ENCODE measurements at places on chromosomes 2 and 18.
A peak's percentile ranks its signal among the peaks of the same experiment; 100 is the strongest.

DNA sequence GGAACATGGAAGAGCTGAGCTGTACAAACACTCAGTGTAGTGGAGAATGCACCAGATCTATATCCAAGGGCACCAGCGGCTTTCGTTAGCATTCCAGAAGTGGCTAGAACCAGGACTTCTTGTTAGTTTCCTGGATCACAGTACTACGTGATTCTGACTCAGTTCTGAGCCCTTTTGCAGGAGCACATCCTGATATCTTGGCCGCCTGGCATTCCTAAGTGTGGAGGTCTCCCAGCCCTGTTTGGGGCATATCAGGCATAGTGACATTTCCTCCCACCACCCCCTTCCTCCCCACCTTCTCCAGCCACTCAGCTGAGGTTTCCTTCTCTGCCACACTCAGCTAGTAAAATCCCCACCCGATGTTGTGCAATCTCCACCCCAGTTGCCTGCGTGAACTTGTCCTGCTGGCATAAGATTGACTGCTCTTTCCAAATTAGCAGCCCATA, 63.4 kb downstream of the BMP10 start:
- no peak for DNase-seq

DNA sequence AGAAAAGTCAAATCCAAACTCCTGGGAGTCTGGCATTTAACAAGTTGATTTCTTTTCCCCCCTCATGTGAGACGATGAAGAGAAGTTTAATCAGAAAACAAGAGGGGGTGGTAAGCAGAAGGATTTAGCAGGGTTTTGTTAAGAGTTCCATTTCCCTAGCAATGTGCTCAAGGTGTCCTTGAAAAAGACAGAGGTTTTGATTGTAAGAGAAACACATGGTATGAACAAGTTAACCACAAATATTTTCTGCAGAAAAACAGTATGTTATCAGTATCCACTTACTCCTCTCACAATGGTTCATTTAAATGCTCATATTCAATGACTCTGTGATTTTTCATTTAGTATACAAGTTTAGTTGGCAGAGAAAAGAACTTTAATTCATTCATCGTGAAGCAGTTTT, 26.8 kb downstream of the LAMA1 start:
- no peak for DNase-seq

- DNase-seq, result no peak
Observed at GRCh38 chr2:205744074-205744591, 61.8 kb downstream of the NRP2 start.

DNA sequence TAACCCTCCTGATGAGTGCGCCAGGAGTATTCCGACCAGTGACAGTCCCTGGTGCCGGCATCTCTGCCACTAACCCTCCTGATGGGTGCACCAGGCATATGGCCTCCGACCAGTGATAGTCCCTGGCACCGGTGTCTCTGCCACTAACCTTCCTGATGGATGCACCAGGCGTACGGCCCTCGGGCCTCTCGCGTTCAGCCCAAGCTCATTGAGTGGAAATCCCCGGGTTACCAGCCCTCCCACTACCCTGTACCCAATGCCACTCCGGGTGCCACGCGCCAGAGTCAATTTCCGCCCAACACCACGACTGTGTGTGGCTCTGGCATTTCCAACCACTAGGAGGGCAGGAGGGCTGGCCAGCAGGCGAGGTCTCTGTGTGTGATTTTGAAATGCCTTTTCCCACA, 11.7 kb upstream of the GPC1 start:
- no peak for DNase-seq

DNA sequence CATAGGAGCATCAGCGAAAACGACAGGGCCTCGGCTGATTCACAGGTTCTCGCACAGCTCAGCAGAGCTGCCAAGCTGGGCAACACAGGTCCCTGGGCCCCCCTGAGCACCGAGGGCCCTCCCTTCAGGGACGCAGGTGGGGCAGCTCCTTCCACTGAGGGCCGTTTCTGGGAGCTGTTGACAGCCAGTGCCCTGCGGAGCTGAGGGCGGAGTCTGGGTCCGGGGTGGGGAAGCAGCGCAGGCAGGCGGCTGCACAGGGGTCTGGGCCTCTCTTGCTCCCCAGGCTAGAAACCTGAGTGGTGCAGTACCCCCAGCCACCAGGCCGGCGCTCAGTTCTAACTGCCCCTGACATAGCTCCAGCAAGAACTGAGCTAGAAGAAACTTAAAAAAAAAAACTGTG, 65.7 kb downstream of the PXDN start:
- no peak for DNase-seq

DNA sequence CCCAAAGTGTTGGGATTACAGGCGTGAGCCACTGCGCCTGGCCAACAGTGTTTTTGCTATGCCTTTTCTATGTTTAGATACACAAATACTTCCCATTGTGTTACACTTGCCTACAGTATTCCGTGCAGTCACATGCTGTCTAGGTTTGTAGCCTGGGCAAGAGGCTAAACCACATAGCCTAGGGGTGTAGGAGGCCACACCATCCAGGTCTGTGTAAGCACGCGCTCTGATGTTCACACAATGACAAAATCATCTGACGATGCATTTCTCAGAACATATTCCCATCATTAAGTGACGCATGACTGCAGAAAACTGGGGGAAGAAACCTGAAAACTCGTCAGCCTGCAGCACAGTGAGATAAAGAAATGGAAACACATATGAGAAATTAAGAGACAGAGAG, 46.1 kb upstream of the TWIST2 start:
- no peak for DNase-seq

DNA sequence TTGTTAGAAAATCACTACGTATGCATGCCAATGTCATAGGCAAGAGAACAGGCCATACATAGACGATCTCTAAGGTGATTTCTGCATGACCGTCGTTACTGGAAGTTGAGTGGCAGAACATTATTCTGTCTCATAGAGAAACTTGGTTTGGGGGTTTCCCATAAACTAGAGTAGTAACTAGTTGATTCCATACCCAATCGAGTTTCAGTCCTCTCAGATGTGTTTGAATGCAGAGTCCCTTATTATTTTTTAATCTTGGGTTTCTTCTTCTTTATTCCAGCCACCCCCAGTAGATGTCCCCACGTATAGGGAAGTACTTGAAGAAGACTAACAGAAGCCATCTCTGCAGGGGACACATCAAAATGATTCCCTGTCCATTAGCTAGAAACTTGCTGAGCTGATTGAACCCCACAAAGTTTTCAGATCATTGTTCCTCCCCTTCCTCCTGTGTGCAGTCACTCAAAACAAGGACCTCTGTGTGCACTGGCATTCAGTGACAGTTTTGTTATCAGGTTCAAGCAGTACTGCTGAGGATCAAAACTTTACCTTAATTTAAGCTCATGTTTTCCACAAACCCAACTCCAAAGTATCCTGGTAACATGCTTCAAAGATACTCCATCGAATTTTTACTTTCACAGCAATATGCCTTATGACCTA, 68.4 kb upstream of the CDCA7 start:
- DNase-seq, result no peak

- peak; percentile 40 for DNase-seq
Observed at GRCh38 chr2:230908595-230909191, 16.3 kb downstream of the GPR55 start.

GRCh38 chr2:109479804-109480203, 134.0 kb downstream of the SEPTIN10 start:
- no peak for DNase-seq

- DNase-seq, result no peak
Observed at GRCh38 chr2:43047187-43047780, 179.1 kb downstream of the ZFP36L2 start.

GRCh38 chr2:26300234-26300925, 45.6 kb upstream of the SELENOI start:
- DNase-seq, result no peak

DNA sequence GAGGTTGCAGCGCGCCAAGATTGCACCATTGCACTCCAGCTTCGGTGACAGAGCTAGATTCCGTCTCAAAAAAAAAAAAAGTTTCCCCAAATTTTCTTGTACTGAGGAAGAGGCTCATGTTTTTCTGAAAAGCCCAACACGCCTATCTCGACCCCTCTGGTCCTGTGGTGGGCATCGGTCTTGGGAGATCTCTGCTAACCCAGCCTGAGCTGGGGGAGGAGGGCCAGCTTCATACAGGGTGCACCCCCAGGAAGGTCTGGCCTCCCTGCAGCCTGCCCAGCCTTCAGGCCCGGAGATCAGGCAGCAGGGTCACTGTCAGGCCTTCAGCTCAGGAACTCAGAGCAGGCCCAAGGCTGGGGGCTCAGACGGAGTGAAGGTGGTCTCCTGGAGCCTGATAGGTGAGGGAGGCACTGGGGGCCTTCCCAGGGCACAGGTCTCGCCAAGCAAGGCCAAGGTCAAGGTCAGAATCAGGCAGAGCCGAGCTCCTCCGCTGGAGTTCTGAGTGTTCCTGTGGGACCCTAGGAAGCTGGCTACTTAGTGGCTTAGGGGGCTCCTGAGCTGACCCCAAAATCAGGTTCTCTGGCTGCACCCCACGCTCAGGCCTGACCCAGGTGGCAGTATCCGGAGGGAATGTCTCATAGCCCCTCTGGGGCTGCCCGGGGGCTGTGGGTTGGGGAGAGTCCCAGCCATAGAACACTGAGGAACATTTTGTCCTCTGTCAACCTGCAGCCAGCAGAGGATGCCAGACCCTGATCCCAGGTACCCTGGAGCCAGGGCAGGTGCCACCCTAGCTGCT, 37.9 kb upstream of the SMAD7 start:
- DNase-seq, result no peak

DNA sequence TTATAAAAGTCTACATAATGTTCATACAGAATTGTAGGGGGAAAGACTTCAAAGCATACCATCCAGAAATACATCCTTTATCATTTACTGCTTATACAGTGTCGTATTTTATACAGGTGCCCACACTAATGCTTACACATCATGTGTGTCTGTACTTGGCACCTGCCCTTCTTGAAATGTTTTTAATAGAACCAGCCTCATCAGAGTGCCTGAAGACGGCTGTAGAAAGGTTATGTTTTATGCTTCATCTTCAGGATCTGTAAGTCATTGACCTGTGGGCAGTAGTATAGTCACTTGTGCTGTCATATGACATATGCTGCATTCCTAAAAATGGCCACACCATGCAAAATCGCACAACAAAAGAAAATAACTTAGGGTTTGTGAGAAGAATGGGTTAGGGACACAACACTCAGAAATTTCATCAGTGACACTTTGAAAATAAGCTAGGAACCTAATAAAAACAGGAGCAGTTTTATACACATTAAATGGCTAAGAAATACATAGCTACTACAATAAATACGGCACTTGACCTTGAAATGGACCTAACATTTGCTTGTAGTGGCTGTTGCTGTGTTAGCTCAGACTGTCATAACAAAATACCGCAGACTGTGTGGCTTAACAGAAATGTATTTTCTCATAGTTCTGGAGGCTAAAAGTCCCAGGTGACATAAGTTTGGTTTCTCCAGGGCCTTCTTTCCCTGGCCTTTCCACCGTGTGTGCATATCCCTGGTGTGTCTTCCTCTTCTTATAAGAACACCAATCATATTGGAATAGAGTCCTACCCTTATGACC, 112.6 kb downstream of the CERS6 start:
- no peak for DNase-seq

- DNase-seq, result no peak
Observed at GRCh38 chr2:230735884-230736283, 23.2 kb downstream of the CAB39 start.

DNA sequence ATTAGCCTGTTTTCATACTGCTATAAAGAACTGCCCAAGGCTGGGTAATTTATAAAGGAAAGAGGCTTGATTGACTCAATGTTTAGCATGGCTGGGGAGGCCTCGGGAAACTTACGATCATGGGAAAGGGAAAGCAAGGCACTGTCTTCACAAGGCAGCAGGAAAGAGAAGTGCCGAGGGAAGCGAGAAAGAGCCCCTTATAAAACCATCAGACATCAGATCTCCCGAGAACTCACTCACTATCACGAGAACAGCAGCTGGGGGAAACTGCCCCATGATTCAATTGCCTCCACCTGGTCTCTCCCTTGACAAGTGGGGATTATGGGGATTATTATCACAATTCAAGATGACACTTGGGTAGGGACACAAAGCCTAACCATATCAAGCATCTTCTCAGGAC, 23.3 kb downstream of the RHOB start:
- no peak for DNase-seq

GRCh38 chr2:65033178-65033577, 23.0 kb upstream of the CEP68 start:
- DNase-seq, result no peak

GRCh38 chr2:34143149-34143548, 544.0 kb upstream of the FAM98A start:
- DNase-seq, result no peak

DNA sequence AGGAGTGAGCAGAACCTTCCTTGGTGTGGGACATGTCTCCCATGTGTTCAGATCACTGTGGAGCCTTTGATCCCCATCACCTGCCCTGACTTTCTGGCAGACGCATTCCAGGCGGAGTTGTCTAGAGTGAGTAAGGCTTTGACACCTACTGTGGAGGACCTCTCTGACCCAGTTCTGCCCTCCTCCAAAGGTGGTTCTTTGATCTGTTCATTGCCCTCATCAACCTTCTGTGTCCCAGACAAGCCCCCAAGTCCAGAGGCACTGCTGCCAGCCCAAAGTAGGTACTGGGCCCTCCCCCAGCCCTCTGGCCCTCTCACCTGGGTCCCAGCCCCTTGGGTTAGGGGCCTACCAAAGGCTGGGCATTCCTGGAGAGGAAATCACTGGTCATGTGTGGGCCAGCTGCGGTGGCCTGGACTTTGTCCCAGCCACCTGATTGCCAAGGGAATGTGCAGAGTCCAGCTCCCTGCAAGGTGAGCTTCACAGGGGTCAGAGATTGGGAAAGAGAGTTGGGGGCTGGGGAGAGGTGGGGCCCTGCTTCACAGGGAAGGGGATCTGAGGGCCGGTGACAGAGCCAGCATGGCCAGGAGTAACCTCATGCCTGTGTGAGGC, 12.1 kb upstream of the FAHD2A start:
- no peak for DNase-seq

DNA sequence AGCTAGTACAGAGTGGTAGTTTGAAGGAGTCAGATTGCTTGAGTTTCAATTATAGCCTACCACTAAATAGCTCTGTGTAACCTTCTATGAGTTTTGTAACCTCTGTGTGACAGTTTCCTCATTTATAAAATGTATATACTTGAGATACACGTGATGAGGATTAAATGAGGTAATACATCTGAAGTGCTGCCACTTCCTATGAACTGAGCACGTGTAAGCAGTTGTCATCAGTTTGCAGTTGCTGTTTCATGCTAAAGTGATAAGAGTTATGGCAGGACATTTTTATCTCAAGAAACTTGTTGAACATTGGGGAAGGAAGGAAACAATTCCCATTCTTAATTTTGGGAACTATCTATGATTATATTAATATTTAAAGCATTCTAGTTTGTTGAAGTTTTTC, 38.5 kb downstream of the CARF start:
- DNase-seq, result no peak

- DNase-seq, result no peak
Observed at GRCh38 chr2:43788646-43789045, 14.8 kb downstream of the DYNC2LI1 start.

DNA sequence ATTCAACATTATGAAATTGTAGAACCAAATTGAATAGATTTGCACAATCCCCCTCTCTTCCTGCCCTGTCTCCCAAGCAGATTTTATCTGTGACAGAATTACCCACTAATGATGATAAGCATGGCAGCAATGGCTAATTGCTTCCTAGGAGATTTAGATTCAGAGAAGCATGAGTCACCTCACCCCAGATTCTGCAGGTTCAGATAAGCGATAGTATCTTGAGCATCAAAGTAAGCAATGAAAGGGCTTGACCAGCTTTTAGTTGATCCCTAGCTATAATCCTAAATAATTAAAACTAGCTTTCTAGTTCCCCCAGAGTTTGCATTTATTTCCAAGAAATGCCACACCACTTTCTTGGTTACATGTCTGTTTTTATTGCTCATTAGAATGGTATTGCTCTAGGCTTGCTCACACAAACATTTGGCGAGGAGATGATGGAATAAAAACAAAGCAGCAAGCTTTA, 204.3 kb downstream of the GULP1 start:
- DNase-seq, result no peak

- DNase-seq, result no peak
Observed at GRCh38 chr2:143615562-143615961, 486.3 kb downstream of the ARHGAP15 start.

Measured in NCI-H187 treated with DMSO at 0.1 percent for 48 hours (cell line).